ENCODE measurements at places on chromosomes 11 and 22.

- no peak overlapping the region for H3K4me3 ChIP-seq
- H3K27me3 ChIP-seq, result peaks cover 42% of the 10 kb centered on the region
- no peaks in the 10 kb centered on the region for H3K4me1 ChIP-seq
- no peak for DNase-seq
- no peaks in the 10 kb centered on the region for H3K36me3 ChIP-seq
Measured at GRCh38 chr11:134572741-134573675, 161.0 kb upstream of the B3GAT1 start.

GRCh38 chr11:94595076-94595475 lies 27.9 kb downstream of the PIWIL4 start:
- peaks cover 45% of the 10 kb centered on the region for H3K36me3 ChIP-seq
- no peaks in the 10 kb centered on the region for H3K27me3 ChIP-seq
- DNase-seq, result no peak
- no peak overlapping the region for H3K27ac ChIP-seq

GRCh38 chr11:59187035-59187434 lies 15.1 kb downstream of the DTX4 start:
- DNase-seq, result no peak
- peak overlapping the region; percentile 44 for H3K27ac ChIP-seq
- H3K36me3 ChIP-seq, result no peaks in the 10 kb centered on the region
- H3K27me3 ChIP-seq, result no peaks in the 10 kb centered on the region
- peaks cover 14% of the 10 kb centered on the region for H3K4me1 ChIP-seq

- no peaks in the 10 kb centered on the region for H3K27me3 ChIP-seq
- H3K27ac ChIP-seq, result no peak overlapping the region
- no peak overlapping the region for H3K4me3 ChIP-seq
- DNase-seq, result no peak
Measured at GRCh38 chr11:47943721-47944586, 36.4 kb upstream of the PTPRJ start.
